ENCODE measurements at places on chromosomes 7 and 10.

GRCh38 chr7:133165001-133165400 lies 83.1 kb upstream of the CHCHD3 start:
- DNase-seq = no peak

- DNase-seq = no peak
Measured at GRCh38 chr7:65731562-65732035, 141.3 kb upstream of the VKORC1L1 start.

DNA sequence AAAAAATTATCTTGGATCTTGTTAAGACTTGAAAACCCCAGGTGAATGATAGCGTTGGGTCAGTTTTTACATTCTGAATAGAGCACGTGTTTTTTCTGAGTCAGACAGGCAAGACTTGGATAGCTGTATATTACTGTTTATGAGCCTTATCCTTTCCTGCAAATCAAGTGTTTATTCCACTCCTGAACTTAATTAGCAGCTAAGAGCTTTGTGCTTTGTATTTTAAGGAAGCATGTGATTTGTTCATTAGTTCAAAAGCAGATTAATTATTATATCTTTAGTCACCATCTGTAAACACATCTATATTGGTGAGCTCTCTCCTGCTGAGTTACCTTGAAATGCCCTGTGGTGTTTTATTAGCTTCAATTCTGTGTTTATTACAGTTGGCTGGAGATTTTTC lies 98.6 kb upstream of the PRPS1L1 start:
- DNase-seq = no peak

DNA sequence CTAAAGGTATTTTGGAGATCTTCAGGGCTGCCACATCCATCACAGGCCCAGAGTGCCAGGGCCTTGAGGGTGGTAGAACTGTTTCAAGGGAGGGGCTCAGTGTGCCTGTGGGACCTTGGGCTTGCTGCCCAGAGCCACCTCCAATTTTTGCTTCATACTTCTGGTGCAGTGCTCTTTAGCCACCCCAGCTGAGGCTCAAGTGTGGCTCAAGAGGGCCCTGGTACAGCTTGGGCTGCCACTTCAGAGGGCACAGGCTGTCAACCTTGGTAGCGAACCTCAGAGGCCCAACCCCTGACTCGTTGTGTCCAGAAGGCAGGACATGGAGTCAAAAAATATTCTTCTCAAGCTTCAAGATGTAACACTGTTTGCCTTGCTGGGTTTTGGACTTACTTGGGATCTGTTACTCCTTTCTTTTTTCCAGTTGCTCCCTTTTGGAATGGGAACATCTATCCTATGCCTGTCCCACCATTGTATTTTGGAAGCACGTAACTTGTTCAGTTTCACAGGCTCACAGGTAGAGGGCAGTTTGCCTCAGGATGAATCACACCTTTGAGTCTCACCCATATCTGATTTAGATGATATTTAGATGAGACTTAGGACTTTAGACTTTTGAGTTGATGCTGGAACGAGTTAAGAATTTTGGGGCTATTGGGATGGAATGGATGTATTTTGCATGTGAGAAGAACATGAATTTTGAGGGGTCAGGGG lies 224.8 kb downstream of the RPS24 start:
- no peak for DNase-seq

- no peak for DNase-seq
Measured at GRCh38 chr7:6614953-6615722, at the start of gene ZNF853. Gene ZNF853, plus strand, starts transcription at chr7:6615610. Its CDS starts 565 bp downstream, at chr7:6616175.

GRCh38 chr10:16967866-16968415 lies 150.7 kb upstream of the RSU1 start:
- DNase-seq = no peak

- no peak for DNase-seq
Measured at GRCh38 chr7:135253851-135254771, 20.5 kb downstream of the STRA8 start.

DNA sequence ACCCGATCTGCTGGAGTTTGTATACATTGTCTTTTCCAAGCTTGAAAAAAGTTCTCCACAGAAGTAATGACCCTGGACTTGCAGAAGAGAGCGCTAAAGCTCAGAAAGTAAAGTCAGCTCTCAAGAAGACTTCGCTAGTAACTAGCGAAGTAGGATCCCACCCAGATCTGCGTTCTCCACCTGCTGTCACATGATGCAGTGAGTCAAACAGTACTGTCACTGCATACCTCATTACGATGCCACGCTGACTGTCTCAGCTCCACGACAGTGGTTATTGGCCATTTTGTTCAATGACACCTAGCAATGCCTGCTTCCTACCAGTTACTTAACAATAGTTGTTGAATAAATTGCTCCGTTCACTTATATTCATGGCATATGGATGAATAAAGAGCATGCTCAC lies 29.7 kb upstream of the SEC61G start:
- no peak for DNase-seq

- no peak for DNase-seq
Measured at GRCh38 chr7:155516466-155516865, 29.9 kb downstream of the CNPY1 start.

GRCh38 chr7:4460597-4460996 lies 221.5 kb upstream of the FOXK1 start:
- DNase-seq = no peak

- DNase-seq = no peak
Measured at GRCh38 chr10:34018784-34019183, 684.3 kb upstream of the NRP1 start.

GRCh38 chr7:7972128-7972527 lies 3.5 kb downstream of the GLCCI1 start:
- no peak for DNase-seq

DNA sequence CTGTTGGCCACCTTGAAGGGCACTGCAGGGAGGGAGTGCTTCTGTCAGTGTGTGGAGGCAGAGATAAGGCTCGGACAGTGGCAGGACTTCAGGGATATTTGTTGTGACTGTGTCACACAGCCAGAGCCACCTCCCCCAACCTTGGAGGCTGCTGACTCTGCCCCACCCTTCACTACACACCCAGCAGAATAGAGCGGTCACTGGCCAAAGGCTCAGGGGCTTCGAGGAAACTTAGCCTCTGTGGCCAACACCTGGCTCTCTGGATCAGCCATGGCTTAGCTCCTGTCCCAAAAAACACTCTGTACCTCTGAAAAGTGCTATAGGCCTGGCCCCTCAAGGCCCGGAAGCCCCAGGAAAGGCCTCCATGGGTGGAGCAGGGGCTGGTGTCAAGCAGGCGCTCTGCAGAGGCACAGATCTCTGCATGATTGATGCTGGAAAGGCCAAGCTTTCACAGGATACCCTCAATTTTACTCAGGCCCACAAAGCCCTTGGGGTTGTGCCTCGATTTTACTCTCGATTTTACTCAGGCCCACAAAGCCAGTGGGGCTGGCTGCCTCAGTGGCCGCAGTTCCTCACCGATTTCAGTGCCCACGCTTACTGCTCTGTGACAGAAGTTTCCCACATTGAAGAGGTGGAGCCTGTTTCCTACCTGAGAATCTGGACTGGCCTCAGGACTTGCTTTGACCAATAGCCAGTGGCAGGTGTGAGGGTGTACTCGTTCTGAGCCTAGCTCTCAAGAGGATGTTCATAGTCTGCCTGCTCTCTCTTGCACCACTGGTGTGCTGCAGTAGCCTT lies 113.2 kb upstream of the GPR26 start:
- DNase-seq = peak; percentile 46

DNA sequence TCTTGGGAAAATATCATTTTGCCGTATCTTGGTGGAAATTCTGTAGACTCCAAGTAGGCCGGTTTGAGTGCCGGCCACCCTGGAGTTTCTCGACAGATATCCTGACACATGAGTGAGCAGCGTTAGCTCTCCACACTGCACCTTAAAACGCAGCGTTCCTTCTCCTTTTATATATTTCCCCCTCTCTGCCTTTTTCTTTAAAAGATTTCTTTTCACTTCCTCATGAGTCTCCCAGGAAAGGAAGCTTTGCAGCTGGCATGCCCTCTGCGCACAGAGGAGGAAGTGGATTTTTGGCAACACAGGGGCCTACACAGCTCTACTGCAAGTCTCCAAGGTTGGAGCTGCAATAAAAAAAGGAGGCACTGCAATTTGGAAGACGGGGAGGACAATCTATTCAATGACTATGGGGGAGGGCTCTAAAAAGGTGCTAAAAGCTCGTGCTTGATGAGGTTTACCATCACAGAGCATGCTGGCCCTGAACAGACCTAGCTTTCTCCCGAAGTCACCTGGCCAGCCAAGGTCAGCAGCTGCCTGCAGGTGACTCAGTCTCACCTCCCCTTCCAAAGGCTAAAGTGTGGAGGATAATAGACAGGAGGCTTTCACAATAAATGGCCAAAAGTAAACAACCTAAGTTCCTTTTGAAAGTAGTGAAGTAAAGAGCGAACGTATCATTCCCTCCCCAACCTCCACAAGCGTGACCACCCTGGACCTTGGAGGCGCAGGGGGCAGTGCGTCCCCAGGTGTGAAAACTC lies 252.8 kb downstream of the ZMYND11 start:
- DNase-seq = no peak

GRCh38 chr7:51230723-51231122 lies 85.9 kb downstream of the COBL start:
- DNase-seq = no peak

GRCh38 chr10:86331861-86332260 lies 34.7 kb downstream of the GRID1 start:
- DNase-seq = no peak

DNA sequence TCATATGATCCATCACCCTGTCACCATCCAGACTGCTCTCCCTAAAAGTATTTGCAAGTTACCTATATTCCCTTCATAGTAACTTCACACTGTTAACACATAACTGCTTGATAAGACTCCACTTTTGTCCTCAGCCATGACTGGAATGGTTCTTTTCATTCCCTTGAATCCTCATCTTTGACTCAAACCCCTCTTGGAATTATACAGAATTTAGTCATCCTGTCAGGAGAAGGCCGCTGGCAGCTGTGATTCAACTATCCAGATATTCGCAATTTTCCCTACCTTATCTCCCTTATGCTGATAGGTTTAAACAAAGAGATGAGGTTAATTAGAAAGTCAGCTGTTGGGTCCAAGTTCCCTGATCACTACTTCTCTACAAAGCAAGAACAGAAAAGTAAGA lies 143.0 kb upstream of the HPS1 start:
- DNase-seq = no peak

DNA sequence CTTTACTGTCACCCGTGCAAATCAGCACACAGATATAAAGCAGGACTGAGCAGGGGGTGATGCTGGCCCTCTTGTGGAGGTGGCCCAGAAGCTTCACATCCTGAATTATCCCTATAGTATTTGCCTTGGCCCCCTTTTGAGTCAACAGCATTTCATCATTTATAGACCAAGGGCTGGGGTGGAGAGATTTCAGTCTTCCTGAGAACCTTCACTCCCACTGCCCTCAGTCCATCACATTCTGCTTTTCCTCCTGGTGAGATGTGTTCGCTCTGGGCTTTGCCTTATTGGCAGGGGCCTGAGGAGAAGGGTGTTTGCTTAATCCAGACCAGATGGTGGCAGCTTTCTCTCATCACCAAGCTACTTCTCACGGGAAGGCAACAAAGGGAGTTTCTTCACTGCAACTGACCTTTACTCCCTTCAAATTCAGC lies 47.7 kb downstream of the NOC3L start:
- DNase-seq = no peak

- no peak for DNase-seq
Measured at GRCh38 chr10:91643700-91644099, 10.8 kb upstream of the PPP1R3C start.

- no peak for DNase-seq
Measured at GRCh38 chr10:73586583-73586984, 4.6 kb downstream of the USP54 start.

DNA sequence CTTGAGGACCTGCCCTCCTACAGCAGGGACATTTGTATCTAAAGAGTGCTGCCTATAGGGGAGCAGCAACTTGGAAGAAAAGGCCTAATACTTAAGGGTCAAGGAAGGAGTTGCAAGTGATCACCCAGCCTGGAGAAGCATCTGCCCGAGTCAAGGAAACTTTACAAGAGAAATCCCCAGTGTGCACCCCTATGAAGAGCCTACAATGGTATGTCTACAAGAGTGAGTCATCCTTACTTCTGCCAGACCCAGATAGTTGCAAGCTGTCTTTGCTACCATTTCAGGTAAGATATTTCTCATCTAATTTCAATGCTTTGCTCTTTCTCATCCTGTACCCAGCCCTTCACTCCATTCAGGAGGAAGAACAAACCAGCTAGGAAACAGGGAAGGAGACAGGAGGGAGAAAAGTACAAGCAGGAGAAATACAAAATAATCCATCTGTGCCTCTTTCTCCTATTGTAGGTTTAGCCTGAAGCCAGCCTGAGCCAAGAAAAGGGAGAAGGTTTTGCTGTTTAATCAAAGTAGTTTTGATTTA lies 34.4 kb upstream of the AGR3 start:
- no peak for DNase-seq

GRCh38 chr10:130242513-130242912 lies 106.3 kb downstream of the GLRX3 start:
- DNase-seq = no peak

DNA sequence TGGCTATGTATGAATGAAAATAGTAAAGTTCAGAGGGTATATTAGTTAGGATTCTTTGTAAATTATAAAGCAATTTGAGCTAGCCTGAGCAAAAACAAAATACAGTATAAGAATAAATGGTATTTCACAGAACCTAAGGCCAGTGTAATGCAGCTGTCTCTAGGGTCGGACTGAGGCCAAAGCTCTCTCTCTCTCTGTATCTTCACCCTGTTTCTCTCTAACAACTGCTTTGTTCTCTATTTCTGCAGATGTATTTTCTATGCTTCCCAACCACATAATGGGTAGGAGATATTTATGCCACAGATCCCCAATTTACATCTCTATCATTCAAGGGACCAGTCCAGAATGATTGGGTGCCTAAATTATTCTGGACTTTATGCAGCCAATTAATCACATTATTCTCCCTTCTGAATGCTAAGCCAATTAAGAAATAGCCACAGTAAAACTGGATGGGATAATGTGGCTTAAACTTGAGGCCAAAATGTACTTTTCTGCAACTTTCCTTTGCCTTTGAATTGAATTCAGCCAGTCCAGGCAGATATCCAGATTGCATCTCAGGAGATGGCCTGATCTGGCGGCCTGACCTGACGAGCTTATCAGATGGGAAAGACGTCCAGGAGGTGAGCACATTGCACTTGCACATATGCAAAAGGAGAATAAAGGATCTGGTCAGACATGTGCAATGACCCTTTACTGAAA lies 24.6 kb upstream of the IMMP2L start:
- no peak for DNase-seq

DNA sequence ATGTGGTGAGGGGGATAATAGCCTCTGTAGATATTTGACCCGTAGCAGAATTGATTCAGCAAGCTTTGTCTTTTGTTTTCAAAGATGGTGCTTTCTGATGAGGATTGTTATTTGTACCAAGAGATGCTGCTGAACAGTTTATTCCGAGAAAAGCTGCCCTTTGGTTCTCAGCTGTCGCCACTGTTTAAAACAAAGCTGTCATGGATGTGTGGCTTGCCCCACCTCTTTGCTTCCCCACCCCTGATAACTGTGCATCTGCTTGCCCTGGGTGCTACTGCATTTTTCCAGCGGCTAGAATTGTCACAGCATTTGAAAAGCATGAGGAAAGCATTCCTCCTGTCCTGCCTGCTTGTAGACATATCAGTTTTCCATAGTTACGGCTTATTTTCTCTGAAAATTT lies 226.9 kb upstream of the CSTF2T start:
- no peak for DNase-seq

GRCh38 chr7:44823255-44823781 lies 24.6 kb downstream of the H2AZ2 start:
- DNase-seq = no peak

All from left forelimb (tissue), 1 donor.